COR-L47 (cell line): ENCODE measurements at places on chromosomes 2 and 18.

- no peak for DNase-seq
These were observed 161.5 kb upstream of the BCL2L11 start for GRCh38 chr2:110959198-110959597.

GRCh38 chr18:41410006-41410405 lies 545.0 kb upstream of the PIK3C3 start:
- DNase-seq, result no peak

DNA sequence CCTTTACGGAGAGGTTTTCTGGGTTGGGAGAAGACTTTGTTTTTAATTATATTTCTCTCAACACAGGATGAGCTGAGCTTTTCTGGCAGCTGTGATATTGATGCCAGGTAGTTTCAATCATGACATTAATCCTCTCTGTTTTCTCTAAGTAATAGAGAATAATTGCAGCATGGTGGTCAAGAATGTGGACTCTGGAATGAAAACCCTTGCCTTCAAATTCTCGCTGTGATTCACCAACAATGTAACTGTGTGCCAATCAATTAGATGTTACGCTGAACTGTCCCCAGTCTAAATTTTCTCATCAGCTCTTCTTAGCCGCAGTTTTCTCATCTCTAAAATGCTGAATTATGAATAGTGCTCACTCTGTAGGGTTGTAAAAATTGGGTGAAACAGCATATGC lies 31.6 kb upstream of the PPM1B start:
- no peak for DNase-seq

DNA sequence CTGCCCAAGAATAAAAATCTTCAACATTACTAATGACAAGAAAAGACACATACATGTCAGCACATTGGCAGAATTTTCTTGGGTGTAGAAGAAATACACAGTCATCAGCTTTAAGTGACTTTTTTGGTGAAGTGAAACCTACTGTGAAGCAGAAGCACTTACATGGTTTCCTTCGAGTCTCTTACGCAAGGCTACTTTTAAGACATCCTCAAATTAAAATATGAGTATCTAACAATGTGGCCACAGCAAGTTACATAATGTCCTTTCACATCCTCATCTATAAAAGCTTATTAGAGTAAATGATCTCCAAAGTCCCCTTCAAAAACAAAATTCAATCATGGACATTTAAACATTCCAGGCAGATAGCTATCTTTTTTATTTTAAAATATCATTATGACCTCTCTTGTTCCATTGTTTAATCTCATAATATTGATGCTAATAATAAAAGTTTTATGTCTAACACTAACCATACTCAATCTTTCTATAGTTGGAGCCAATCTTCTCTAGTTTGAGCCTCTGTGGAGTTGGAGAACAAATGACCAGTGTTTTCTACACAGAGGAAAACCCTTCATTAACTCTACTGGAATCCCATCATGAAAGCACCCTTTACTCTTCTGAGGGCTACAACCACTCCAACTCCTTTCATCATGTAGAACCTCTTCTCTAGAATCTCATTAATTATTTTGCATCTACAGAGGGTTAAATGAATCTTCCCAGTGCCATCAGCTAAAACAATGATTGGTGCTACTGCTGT lies 182.2 kb upstream of the ZFP36L2 start:
- DNase-seq, result no peak

GRCh38 chr2:198452327-198452726 lies 647.9 kb downstream of the PLCL1 start:
- no peak for DNase-seq

DNA sequence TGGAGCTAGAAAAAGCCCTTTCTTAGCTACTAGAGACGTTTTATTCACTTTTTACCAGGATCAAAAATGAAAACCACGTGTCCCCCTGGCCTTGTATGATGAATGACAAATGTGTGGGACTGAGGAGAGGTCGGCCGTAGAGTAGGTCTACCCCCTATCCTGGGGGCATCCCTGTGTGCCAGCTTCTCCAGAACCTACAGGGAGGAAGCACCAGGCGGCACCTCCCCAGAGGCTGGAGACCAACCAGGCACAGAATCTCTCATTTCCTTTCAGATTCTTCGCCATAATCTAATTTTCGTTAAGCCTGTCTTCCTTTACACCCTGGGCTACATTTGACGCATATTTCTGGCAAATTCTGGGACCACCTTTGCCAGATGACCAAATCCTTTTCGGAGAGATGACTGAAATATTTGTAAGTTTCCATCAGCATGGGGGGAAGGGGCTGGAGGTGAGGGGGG lies 15.9 kb downstream of the TWIST2 start:
- no peak for DNase-seq

DNA sequence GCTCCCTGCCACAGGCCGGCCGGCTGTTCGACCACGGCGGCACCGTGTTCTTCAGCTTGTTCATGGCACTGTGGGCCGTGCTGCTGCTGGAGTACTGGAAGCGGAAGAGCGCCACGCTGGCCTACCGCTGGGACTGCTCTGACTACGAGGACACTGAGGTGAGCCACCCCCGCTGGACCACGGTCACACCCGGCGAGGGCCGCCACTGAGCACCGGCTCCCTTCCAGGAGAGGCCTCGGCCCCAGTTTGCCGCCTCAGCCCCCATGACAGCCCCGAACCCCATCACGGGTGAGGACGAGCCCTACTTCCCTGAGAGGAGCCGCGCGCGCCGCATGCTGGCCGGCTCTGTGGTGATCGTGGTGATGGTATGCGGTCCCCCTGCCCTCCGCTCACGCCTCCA lies 20.8 kb downstream of the ANO7 start:
- DNase-seq, result no peak

GRCh38 chr2:9498210-9498609 lies 23.9 kb downstream of the IAH1 start:
- DNase-seq, result no peak

DNA sequence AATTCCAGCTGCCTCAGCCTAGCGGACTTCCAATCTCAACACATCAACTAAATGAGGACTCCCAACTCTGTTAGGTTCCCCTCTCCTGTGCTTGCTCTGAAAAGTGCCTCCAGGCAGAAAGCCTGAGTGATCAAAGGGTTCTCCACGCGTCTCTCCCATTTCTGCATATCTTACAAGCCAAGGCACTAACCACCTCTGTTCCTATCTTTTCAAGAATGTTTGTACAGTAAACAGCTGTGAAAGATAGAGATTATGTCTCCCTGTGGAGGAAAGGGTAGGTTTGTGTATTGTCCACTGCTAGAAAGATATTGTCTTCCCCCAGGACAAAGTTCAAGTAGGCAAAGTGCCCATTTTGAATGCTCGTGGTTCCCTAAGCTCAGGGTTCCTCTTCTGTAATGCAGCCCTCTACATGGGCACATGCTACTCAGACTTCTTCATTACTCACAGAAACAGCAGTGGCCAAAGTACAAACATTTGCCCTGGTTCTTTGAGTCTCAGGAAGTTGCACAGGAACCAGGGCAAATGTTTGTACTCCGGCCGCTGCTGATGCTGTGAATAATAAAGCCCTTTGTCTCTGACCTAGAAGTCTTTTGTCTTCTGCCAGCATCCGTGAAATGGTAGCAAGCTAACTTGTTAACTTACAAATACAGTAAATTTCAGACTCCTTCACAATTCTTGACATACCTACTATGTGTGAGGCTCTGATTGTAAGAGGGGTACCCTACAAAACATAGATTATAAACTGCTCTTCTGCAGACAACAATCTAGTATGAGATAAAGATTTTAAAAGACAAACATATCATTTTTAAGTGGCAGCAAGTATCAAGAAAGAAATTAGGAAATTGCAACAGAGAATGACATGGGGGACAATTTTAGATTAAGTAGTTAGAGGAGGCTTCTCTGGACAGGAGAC lies 44.5 kb downstream of the PKDCC start:
- no peak for DNase-seq

DNA sequence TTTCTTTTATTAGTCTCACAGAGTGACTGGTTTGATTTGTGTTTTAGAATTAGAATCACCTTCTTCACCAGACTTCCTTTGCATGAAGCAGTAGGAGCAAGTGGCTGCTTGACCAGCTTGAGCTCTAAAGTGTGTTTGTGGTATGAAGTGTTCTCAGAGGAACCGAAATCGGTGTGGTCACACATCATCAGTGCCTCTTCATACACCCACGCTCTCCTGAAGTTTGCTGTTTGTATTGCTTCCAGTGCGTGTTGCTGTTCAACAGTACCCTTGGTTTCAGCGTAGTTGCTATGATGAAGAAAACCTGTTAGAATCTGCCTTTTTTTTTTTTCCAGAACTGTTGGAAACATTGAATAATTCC lies 77.9 kb downstream of the LIMS1 start:
- DNase-seq, result no peak

GRCh38 chr18:74422541-74422940 lies 34.6 kb downstream of the DIPK1C start:
- no peak for DNase-seq

DNA sequence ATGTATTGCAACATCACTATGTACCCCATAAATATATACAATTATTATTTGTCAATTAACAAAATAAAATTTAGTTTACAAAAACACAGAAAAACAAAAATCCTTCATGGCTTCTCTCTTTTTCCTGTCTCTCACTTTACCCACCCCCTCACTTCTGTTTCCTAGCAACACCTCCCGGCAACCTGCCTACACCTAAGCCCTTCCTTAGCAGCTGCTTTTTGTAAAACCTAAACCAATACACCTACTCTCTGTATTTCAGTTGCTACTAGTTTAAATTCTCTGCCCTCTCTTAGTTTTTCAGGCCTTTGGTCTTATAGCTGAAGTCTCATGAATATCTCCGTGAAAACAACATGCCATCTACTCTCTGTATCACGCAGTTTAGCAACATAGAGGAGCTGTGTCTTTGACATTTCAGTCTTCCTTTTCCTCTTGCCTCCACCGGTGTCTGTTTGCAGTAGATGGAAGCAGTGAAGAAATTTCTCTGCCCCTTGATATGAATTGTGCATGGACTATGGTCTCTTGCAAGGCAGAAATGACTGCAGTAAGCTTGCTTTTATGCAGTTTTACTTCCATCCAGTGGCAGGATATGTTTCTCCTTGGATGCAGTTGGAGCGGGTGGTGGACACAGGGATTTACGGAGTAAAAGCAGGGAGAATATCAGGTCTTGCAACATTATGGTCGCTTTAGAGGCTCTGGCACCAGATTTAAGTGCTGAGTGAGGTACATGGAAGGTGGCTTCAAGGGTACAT lies 42.0 kb upstream of the ZDBF2 start:
- peak; percentile 27 for DNase-seq

GRCh38 chr2:235191978-235192377 lies 240.2 kb downstream of the SH3BP4 start:
- no peak for DNase-seq

GRCh38 chr18:34114996-34115395 lies 109.7 kb downstream of the NOL4 start:
- no peak for DNase-seq

DNA sequence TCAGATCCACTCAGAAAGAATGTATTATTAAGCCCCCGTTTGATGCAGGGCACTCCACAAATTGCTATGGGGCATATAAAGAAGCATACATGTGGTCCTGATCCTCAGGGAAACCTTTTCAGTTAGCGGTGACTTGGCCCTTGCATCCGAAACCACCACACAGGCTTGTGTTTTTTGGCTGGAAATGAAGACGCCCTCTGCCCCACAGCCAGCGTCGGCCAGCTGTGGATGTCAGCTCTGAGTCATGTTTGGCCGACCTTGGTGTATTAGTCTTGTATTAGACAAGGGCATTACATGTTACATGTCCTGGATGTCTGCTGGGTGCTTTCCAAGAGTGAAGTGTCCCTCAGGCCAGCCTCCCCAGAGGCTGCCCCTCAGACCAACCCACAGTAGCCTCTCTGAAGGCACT lies 107.6 kb upstream of the MAP3K20 start:
- DNase-seq, result no peak

- no peak for DNase-seq
These were observed 8.8 kb downstream of the RALB start for GRCh38 chr2:120261387-120262006.

DNA sequence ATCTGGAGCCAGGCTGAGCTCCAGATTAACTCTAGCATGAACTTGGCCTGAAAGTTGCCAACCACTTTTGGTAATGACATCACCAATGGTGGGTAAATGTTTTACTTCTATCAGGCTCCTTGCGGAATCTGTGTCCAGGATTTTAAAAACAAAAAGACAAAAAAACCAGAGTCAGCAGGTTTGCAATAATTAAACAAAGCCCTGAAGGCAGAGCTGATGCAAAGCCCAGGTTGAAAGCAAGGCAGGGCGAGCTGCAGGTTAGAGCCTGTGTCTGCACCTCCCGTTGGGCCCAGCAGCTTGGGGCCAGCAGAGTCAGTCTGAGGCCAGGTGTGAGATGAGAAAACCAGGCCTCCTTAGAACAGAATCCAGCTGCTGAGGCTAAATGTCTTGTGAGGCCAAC lies 29.1 kb upstream of the ALK start:
- DNase-seq, result no peak

DNA sequence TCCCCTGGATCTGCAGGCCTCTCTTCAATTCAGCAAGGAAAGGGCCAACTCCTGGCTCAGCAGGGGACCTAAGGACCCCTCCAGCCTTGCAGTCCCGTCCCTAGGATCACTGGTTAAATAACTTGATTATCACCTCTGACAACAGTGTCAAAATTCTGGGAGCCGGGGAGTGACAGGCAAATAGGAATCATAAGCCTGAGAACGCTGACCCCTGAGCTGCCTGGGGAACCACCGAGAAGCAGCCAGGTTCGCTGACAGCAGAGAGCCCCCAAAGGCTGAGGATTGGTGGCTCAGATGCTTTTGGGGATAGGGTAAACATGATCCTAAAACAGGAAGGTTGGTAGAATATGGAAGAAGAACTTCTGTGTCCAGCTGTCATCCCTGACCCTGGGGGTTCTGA lies 17.5 kb upstream of the TNS1 start:
- DNase-seq, result no peak

- no peak for DNase-seq
These were observed 317.8 kb downstream of the EPHA4 start for GRCh38 chr2:221254299-221254698.

GRCh38 chr2:150307258-150307657 lies 180.2 kb downstream of the RND3 start:
- no peak for DNase-seq

DNA sequence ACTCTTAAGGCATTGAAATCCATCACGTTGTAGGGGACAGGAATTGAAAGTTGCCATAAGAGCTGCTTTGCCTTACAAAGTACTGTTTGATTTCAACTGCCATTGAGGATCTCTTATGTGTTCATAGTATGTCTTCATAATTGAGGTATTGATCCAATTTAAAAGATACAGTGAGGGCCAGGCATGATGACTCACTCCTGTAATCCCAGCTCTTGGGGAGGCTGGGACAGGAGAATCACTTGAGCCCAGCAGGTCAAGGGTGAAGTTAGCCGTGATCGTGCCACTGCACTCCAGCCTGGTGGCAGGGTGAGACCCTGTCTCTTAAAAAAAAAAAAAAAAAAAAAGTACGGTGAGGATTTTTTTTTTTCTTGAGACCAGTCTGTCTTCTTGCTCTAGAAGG lies 91.7 kb upstream of the EML6 start:
- DNase-seq, result no peak
